ENCODE measurements at places on chromosomes 3 and 15.
A peak's percentile ranks its signal among the peaks of the same experiment; 100 is the strongest.

GRCh38 chr3:52062505-52062904, 6.1 kb upstream of the DUSP7 start:
- DNase-seq, result peak; percentile 75

DNA sequence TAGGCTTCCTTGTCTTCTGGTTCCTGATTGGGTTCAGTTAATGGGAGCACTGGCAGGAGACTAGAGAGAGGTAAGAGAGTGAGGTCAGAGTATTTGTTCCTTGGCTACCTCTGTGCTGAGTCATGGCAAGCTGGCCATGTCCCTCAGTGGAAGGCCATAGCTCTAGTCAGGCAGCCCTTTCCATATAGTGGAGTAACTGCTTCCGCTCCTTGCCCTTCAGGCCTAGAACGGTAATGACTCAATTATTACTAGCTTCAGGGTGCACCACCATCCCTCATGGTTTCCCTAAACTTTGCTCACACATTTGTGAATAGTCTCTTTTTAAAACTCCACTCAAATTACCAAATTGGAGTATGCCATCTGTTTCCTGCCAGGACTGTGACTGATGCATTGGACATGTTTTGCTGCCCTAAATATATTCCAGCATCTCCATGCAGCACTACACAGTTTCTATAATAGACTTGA, 10.5 kb upstream of the ANO10 start:
- DNase-seq, result no peak

DNA sequence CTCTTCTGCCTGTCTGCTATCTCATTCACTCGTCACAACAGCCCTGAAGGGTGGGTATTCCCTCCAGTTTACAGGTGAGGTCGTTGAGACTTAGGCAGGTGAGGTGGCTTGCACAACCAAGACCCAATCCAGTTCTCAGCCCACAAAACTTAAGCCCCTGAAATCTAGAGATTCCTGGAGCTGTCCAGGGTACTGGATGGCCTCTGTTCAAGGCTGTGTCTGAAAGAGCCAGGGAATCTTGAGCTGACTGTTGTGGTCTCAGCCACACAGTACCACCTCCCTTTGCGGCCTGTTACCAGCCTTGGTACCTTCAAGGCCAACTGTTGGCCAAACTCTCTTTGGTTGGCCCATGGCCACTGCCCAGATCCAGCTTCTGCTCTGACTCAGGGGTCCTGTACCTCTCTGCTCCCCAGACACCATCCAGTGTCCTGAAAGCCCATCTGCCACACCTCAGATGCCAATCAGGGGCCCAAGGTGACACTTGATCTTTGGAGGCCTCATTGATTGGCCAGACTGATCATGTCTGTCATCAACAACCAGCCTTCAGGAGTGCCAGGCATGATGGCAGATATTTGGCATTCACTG, 10.9 kb upstream of the FAM107A start:
- DNase-seq, result no peak

- no peak for DNase-seq
Measured at GRCh38 chr3:47409688-47410416, 29.0 kb downstream of the PTPN23 start.

- no peak for DNase-seq
Measured at GRCh38 chr3:190224863-190225692, 97.2 kb downstream of the CLDN1 start.

Measured in GM13976 (cell line).